SW 1271 (cell line): ENCODE measurements at places on chromosomes 7 and 10.
A peak's percentile ranks its signal among the peaks of the same experiment; 100 is the strongest.

DNA sequence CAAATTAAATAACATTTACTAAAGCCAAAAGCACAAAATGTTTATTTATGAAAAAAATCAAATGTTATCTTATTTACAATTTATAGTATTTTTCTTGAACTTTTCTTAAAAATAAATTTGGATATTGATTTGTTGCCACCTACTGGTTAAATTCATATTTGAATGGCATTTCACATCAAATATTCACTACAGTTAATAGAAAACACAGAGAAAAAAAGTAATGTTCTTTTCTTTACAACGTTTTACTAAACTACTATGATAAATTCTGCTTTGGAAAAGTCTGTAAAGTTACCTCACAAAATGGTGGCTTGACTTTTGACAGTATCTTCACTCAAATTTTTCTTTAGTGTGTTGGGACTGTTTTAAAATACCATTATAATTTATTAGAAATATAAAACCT lies 52.7 kb downstream of the SRPK2 start:
- peak; percentile 15 for DNase-seq

GRCh38 chr7:155935005-155935557 lies 122.8 kb upstream of the SHH start:
- no peak for DNase-seq

- no peak for DNase-seq
These were observed 158.9 kb upstream of the HDAC9 start for GRCh38 chr7:18336626-18337025.

GRCh38 chr10:25552283-25552919 lies 377.6 kb downstream of the GPR158 start:
- DNase-seq: no peak

GRCh38 chr10:62054408-62054807 lies 152.9 kb downstream of the ARID5B start:
- no peak for DNase-seq

GRCh38 chr10:127906548-127907377 lies at the start of gene PTPRE:
Gene PTPRE (plus strand): TSS chr10:127907103. CDS start chr10:128040882, 133,779 bp downstream.
- no peak for DNase-seq

GRCh38 chr10:48941427-48942075 lies 1.9 kb upstream of the LRRC18 start:
- DNase-seq: no peak

- peak; percentile 47 for DNase-seq
These were observed 35.5 kb downstream of the COA1 start for GRCh38 chr7:43693687-43694398.
